ENCODE measurements at places on chromosomes 11 and 22. TPM values are rescaled to one million over a fixed set of nuclear protein-coding genes. Genes with fewer than 3 reads are reported as not detected.
A peak's percentile ranks its signal among the peaks of the same experiment; 100 is the strongest.

The OLFML1 gene
- total RNA-seq: 34.9 TPM

DNA sequence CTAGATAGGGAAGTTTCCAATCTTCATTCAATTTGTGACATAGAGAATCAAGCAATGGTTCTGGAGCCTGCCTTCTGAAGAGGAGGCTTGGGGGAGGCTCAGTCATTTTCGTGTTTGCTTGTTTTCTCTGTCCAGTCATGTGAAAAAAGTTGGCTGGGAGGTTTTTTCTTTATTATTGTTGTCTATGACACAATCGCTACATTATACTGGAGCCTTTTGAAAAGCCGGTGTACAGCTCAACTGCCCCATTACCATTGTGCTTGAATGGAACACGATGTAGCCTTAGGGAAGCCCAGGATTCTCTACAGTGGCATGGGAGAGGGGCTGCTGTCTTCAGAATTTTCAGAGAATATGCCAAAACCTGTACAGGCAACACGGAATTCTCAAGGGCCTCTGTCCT, 57.9 kb upstream of the NCAM1 start:
- DNase-seq: peak; percentile 76

DNA sequence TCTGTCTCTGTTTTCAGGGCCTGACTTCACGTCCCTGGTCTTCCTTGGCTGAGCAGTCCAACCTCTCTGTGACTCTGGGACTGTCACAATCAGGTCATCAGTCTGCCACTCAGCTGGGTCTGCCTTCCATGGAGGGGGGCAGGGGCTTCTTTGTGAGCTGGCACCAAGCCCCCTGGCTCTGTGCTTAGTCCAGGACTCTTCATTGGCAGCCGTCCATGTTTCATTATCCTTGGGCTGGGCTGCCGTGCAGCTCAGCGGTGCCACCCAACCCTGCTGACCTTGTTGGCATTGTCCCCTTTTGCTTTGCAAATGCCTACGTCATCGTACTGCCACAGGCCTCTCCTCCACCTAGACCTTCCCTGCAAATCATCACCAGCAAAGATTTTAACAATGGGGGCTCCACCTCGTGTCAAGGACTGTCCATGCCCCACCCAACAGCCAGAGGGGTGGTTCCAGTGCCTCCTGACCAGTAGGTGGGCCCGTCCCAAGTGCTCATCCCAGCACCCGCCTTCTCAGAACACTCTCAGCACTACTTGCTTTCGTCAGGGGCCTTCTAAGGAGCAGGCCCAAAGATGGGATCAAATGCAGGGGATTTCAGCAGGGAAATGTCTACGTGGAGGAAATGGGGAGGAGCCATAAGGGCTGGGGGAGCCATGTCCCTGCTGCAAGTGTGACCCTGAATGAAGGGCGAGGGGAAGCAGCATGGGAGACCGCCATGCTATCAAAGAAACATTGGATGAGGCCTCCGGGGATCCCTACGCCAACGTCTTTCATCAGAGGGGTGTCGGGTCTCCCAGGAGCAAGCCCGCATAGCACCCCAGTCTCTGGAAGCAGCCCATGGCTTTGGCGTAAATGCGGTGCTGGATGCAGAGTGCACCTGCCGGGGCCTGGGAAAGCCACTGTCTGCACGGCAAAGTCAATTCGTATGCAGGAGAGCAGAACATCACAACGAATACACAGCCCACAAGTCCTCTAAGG, 18.2 kb downstream of the KRTAP5-6 start:
- DNase-seq: no peak

GRCh38 chr11:61026121-61027031, 54.9 kb downstream of the CD6 start:
- DNase-seq: no peak

DNA sequence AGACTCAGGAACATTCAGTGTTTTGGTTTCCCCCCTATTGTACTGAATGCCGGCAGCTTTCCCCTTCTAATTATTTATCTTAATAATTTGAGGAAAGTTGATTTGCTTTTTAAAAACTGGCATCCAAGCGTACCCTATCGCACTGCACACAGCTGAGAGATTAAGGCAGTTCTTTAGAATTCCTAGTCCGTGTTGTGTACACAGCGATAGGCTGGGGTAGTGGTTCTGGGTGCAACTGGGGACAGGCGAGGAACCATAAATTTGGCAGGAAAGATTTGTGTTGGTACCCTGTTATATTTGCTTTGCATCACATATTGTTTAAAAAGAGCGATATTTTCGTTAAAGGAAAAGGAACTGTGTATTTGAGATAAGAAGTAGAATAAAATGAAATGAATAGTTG, 39.2 kb downstream of the PTPRJ start:
- DNase-seq: no peak

The STK33 gene
- total RNA-seq: 31.1 TPM

- DNase-seq: no peak
These were observed 417.6 kb downstream of the AASDHPPT start for GRCh38 chr11:106495046-106495445.

The TTC36 gene
- 1.6 TPM for total RNA-seq

The SGSM1 gene
- 11.4 TPM for total RNA-seq

The FGF4 gene
- total RNA-seq: not detected

DNA sequence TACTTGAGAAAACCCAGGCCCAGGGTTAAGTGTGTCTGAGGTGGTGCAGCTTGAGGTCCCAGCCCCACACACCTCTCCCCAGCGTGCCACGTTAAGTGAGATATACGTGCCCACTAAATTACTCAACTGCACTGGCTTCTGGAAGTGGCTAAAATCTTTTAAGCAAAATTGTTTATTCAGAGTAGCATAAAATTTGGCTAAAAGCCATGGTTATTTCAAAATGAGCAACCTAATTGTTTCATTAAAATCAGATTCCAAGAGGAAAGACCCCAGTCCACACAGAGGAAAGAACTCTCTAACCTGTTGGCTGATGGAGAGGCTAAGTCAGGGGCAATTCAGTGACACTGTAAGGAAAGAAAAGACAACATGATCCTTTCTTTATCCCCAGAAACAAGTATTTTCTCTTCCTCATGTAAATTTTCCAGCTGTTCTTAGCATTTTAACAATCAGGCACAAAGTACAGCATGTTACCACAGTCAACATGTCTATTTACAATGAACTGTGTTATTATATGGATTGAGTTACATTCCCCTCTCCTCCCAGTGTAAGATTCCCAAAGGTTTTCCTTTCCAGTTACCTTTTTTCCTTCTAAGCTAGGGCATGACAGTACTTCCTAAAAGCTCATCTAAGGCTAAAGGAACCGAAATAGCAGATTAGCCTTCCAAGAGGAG, 26.6 kb downstream of the NUP50 start:
- no peak for DNase-seq

DNA sequence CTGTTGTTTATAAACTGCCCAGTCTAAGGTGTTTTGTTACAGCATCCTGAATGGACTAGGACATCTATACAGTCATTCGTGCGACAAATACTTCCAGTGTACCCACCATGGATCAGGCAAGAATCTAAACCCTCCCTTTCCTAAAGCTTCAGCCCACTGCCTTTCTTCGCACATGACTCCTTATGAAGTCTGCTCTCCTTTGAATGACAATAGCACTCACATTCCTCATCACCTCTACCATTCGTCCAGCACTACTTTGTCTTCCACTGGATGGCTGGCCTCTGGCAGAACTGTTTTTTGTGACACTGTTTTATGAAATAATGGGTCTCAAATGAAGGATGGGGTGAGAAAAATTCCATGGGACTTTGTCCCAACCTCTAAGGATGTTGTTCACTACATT, 89.8 kb upstream of the LIN7C start:
- DNase-seq: no peak

- no peak for DNase-seq
These were observed 28.3 kb downstream of the RAB39A start for GRCh38 chr11:107956543-107956942.

The OR4A16 gene
- not detected for total RNA-seq

GRCh38 chr11:46969379-46969778, 32.8 kb downstream of the CSTPP1 start:
- DNase-seq: no peak

The C11orf87 gene
- 5.1 TPM for total RNA-seq

The DGKZ gene
- 38.1 TPM for total RNA-seq

The CASP5 gene
- total RNA-seq: 0.50 TPM

The OR4D5 gene
- not detected for total RNA-seq

The ZNF70 gene
- total RNA-seq: 11.2 TPM

DNA sequence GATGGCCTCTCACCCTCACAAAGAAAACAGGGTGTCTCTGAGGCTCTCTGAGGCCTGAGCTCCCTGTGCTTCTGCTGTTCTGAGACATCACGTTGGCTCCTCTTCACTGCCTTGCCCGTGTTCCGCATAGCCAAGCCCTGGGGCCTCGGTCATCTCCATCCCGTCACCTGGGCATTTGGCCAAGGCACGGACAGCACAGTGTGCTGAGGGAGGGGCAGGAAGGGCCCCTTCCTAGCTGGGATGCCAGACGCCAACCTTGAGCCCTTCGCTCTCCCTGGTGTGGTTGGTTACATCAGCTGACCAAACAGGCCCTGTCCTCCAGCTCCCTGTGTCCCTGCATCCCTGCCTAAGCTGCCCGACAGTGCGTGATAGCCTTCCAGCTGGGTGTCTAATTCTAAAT, 25.9 kb downstream of the MOV10L1 start:
- DNase-seq: no peak

The MUC5AC gene
- total RNA-seq: not detected

GRCh38 chr22:31749636-31750364, at the start of gene PRR14L:
TSS of gene PRR14L (minus strand) at chr22:31750132. CDS start at chr22:31738860, 11,272 bp downstream.
- peak; percentile 97 for DNase-seq

GRCh38 chr22:31943206-31943977, 943 bp upstream of the YWHAH start:
- DNase-seq: no peak

GRCh38 chr11:8110396-8110795, 29.4 kb downstream of the TUB start:
- DNase-seq: no peak

The HPX gene
- 2.8 TPM for total RNA-seq

DNA sequence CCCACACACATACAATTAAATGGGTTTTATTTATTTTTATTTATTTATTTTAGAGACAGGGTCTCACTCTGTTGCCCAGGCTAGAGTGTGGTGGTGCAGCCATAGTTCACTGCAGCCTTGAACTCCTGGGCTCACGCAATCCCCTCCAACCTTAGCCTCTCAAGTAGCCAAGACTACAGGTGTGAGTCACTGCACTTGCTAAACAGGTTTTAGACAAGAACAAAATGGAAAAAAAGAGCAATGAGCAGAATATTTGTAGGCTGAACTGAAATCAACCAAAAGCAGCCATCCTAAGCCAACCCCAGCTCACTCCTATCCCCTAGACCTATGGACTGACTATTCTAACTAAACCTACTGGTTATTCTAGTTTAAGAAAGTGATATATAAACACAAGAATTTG, 37.8 kb downstream of the MRE11 start:
- no peak for DNase-seq

The MYEOV gene
- total RNA-seq: 0.39 TPM
